ENCODE measurements at places on chromosomes 5 and 9. TPM values are rescaled to one million over a fixed set of nuclear protein-coding genes. Genes with fewer than 3 reads are reported as not detected.

DNA sequence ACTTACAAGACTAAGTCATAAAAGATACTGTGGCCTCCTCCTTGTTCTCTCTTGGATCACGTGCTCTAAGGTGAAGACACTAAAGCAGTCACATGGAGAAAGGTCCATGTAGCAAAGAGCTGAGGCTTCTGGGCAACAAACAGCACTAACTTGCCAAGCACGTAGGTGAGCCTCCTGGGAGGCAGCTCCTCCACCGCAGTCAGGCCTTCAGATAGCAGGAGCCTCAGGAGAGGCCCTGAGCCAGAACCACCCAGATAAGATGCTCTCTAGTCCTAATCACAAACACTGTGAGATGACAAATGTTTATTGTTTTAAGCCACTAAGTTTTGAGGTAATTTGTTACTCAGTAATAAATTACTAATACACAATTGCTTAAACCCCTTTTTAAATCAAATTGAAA is 38.0 kb downstream of the WDR41 start:
- H3K27ac ChIP-seq, result no peak overlapping the region
- no peaks in the 10 kb centered on the region for H3K4me1 ChIP-seq
- no peak overlapping the region for H3K4me3 ChIP-seq
- H3K27me3 ChIP-seq, result no peaks in the 10 kb centered on the region
- DNase-seq, result no peak
- H3K36me3 ChIP-seq, result peaks cover 9% of the 10 kb centered on the region

GRCh38 chr5:6260846-6261245 is 117.5 kb downstream of the MED10 start:
- H3K4me1 ChIP-seq, result no peaks in the 10 kb centered on the region
- H3K36me3 ChIP-seq, result no peaks in the 10 kb centered on the region
- DNase-seq, result no peak
- no peaks in the 10 kb centered on the region for H3K27me3 ChIP-seq
- no peak overlapping the region for H3K27ac ChIP-seq

- H3K36me3 ChIP-seq, result no peaks in the 10 kb centered on the region
- no peak overlapping the region for H3K4me3 ChIP-seq
- H3K4me1 ChIP-seq, result peaks cover 55% of the 10 kb centered on the region
- no peak for DNase-seq
- peak overlapping the region; percentile 85 for H3K27ac ChIP-seq
These were observed 9.8 kb downstream of the UIMC1 start for GRCh38 chr5:176996780-176997179.

DNA sequence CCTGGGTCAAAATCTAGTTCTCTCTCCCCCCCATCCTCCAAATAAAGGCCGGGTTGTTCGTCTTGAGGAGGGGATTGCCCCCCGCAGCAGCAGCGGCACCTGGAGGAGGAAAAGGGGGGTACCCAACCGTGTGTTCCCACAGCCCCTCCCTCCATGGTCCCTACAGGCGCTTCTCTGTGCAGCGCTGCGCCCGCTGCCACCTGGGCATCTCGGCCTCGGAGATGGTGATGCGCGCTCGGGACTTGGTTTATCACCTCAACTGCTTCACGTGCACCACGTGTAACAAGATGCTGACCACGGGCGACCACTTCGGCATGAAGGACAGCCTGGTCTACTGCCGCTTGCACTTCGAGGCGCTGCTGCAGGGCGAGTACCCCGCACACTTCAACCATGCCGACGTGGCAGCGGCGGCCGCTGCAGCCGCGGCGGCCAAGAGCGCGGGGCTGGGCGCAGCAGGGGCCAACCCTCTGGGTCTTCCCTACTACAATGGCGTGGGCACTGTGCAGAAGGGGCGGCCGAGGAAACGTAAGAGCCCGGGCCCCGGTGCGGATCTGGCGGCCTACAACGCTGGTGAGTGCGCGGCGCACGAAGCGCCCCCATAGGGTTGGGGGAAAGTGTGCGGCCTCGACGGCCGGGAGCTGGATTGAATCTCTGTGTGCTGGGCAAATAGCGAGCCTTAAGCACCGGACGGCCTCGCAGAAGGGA is 3.5 kb downstream of the LHX2 start:
- H3K4me3 ChIP-seq, result no peak overlapping the region
- H3K27ac ChIP-seq, result no peak overlapping the region
- H3K27me3 ChIP-seq, result peaks cover 96% of the 10 kb centered on the region
- H3K4me1 ChIP-seq, result peaks cover 70% of the 10 kb centered on the region

GRCh38 chr9:104779334-104779733 is 15.4 kb downstream of the NIPSNAP3B start:
- H3K4me1 ChIP-seq, result peaks cover 40% of the 10 kb centered on the region
- H3K36me3 ChIP-seq, result no peaks in the 10 kb centered on the region
- DNase-seq, result no peak
- no peaks in the 10 kb centered on the region for H3K27me3 ChIP-seq
- H3K4me3 ChIP-seq, result no peak overlapping the region

CDH9 gene
- not detected for polyA plus RNA-seq

ZCCHC7 gene
- polyA plus RNA-seq, result 56.3 TPM

ANXA1 gene
- polyA plus RNA-seq, result 15.4 TPM

DNA sequence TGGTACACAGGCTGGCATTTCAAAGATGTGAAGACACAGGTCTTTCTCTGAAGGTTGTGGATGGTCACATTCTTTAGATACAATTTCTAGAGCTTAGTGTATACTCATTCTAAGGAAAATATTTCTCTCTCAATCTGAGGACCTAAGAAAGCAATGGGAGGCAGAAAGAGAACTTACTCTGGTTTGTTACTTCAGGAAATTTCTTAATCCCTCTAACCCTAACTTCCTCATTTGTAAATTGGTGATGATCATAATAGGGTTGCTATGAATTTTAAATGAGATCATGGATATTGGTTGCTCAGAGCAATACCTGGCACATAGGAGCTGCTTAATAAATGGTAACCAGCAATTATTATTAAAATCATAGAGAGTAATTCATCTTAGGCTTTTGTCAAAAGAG is 22.1 kb downstream of the FAM170A start:
- H3K36me3 ChIP-seq, result no peaks in the 10 kb centered on the region
- no peaks in the 10 kb centered on the region for H3K4me1 ChIP-seq
- H3K27me3 ChIP-seq, result peaks cover 5% of the 10 kb centered on the region

DNA sequence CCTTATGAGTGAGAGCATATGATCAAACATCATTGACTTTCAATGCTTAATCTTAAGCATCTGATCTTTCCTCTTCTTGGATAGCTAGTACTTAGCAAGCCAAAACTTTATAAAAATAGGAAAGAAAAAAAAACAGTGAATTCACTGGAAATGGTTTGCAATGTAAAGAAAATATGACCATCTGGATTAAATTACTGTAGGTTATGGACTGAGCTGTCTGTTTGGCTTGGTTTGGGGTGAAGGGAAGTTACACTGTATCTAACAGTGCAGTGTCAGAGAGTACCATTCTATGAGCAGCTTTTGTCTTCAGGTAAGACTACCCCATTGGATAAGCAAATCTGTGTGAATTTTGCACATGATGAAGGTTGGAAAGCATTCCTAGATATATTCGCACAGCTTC is 151.4 kb downstream of the TLE1 start:
- H3K27ac ChIP-seq, result no peak overlapping the region
- no peak for DNase-seq
- H3K27me3 ChIP-seq, result no peaks in the 10 kb centered on the region
- H3K36me3 ChIP-seq, result no peaks in the 10 kb centered on the region
- no peaks in the 10 kb centered on the region for H3K4me1 ChIP-seq
- H3K4me3 ChIP-seq, result no peak overlapping the region

- peaks cover 14% of the 10 kb centered on the region for H3K4me1 ChIP-seq
- H3K27me3 ChIP-seq, result no peaks in the 10 kb centered on the region
- no peaks in the 10 kb centered on the region for H3K36me3 ChIP-seq
- DNase-seq, result peak; percentile 1
These were observed 3.6 kb downstream of the TMC1 start for GRCh38 chr9:72524820-72525540.

GRXCR2 gene
- not detected for polyA plus RNA-seq

ENTR1 gene
- 77.7 TPM for polyA plus RNA-seq

DNA sequence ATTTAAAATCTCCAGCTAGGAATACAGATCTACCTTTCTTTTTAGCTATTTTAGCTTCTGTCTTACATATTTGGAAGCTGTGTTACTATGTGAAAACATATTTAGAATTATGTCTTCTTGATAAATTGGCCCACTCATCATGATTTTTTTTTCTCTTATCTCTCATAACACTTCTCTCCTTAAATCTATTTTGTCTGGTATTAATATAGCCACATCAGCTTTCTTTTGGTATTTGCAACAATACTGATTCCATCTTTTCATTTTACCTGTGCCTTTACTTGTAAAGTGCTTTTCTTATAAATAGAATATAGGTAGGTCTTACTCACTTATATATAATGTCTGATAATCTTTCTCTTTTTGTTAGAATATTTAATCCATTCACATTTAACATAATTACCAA is 19.6 kb downstream of the PJA2 start:
- H3K27me3 ChIP-seq, result no peaks in the 10 kb centered on the region
- no peak overlapping the region for H3K27ac ChIP-seq
- H3K4me3 ChIP-seq, result no peak overlapping the region
- peaks cover 13% of the 10 kb centered on the region for H3K4me1 ChIP-seq
- no peak for DNase-seq
- peaks cover 5% of the 10 kb centered on the region for H3K36me3 ChIP-seq

GRCh38 chr9:4666042-4666699 is at the start of gene SPATA6L:
Gene SPATA6L, minus strand, starts transcription at chr9:4666480. Its CDS starts 230 bp downstream, at chr9:4666250.
- H3K36me3 ChIP-seq, result no peaks in the 10 kb centered on the region
- peak within 1 kb of the TSS; percentile 66 for H3K4me3 ChIP-seq
- DNase-seq, result peak; percentile 58
- peaks cover 14% of the 10 kb centered on the region for H3K27me3 ChIP-seq
- H3K27ac ChIP-seq, result no peak within 1 kb of the TSS

DNA sequence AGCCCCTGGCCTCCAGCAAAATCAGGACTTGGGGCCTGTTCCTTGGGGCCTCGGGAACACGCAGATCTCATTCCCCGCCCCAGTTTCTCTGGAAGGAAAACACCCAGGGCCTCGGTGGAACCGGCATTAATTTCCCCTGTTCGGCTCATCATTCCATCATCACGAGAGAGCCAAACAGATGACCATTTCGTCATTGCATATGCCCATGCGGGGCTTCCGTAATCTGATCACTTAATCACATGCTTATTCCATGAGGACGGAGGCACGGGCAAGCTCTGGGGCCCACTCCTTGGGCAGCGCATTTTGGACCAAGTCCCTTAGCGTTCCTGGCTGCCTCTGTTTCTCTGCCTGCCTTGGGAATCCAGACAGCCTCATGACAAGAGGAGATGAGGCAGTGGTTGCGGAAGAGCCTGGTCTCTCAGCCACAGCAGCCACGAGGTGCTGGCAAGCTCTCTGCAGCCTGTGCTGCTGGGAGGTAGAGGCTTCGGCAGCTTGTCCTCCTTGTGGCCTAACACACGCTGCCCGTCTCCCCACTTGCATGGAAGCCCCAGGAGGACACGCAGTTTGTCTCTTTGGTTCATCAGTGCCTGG is 65.0 kb upstream of the IER5L start:
- H3K27ac ChIP-seq, result no peak overlapping the region
- H3K4me3 ChIP-seq, result no peak overlapping the region
- no peaks in the 10 kb centered on the region for H3K4me1 ChIP-seq
- no peak for DNase-seq

NDST1 gene
- 7.0 TPM for polyA plus RNA-seq

NEUROG1 gene
- not detected for polyA plus RNA-seq

CD14 gene
- 4.3 TPM for polyA plus RNA-seq

- no peaks in the 10 kb centered on the region for H3K36me3 ChIP-seq
- H3K27ac ChIP-seq, result no peak overlapping the region
- H3K27me3 ChIP-seq, result no peaks in the 10 kb centered on the region
- no peak for DNase-seq
- H3K4me3 ChIP-seq, result no peak overlapping the region
These were observed 70.3 kb downstream of the DAB2IP start for GRCh38 chr9:121721770-121722169.

- no peak overlapping the region for H3K4me3 ChIP-seq
- no peak overlapping the region for H3K27ac ChIP-seq
- DNase-seq, result no peak
- no peaks in the 10 kb centered on the region for H3K27me3 ChIP-seq
- H3K36me3 ChIP-seq, result peaks cover 3% of the 10 kb centered on the region
These were observed 57.5 kb downstream of the VAV2 start for GRCh38 chr9:133934482-133935232.
